ENCODE measurements at places on chromosomes 4 and X.

DNA sequence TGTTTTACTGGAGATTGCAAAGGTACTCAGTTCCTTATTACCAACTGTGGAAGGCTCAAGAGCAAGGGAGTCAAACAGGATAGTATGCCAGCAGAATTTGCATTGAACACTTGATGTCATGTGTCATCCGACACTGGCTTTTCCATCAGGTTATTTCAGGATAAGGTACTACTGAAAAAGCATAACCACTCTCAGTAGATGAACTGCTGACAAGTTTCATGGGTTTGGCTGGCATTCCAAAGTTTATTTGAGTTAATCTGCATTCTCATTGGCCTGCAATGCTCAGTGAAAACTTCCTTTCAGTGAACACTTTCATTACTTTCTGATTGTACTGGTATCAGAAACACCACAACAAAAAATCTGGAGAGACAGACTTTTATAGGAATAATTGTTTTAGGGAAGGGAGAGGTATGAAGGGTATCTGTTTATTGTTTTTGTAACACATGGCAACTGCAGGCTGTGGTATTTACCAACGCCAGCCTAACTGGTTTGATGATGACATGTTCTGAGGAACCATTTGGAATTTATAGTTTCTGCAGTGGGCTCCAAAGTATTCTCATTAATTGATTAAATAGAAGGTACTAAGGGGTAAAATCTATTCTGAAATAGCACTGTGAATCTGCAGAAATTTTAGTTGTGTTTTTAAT lies 345.7 kb upstream of the NR3C2 start:
- no peak for DNase-seq

DNA sequence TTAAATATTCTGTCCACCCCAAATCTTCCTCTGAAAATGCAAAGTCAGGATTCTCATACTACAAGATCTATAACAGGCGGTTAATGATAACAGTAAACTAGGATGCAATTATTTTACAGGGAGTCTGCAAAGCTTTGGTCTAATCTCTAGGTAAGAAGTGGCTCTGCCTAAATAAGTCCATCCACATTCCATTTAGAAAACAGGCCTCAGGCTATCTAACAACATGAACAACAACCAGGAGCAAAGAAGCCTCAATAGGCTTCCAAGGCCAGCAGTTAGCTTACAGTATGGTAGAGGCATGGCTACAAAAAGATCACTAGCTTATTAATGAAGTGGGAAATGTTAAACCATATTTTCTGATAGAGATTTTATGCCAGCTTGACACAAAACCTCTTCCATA lies 6.4 kb downstream of the MAB21L2 start:
- no peak for DNase-seq

DNA sequence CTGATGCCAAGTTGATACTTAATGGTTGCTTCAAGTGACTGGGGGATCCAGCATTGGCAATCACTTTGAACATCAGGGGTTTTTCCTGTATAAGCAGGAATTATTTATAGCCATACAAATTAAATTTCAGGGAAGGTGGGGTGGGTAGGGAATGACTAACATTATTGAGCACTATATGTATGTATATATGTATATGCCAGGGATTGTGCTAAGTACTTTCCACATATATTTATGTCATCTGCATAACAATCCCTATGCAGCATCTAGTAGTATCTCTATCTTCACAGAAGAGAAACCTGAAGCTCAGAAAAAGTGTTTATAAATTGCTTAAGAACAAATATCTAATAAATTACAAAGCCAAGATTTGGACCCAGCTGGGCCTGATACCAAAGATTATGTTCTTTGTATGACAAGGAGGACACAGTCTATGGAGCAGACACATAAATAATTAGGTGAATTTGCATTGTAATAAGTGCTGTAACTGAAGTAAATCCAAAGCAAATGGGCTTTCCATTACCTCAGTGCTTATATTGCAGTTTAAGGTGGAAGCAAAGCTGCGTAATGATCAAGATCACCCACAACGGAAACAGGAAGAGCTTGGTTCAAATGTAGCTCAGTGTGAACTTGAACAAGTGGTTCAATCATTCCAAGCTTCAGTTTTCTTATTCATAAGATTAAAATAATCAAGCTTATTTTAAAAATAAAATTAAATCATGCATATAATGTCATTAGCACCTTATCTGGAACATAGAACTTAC lies 18.9 kb upstream of the RASGEF1B start:
- DNase-seq, result no peak

GRCh38 chr4:147594107-147594506 lies 23.1 kb upstream of the TMEM184C start:
- DNase-seq, result no peak

DNA sequence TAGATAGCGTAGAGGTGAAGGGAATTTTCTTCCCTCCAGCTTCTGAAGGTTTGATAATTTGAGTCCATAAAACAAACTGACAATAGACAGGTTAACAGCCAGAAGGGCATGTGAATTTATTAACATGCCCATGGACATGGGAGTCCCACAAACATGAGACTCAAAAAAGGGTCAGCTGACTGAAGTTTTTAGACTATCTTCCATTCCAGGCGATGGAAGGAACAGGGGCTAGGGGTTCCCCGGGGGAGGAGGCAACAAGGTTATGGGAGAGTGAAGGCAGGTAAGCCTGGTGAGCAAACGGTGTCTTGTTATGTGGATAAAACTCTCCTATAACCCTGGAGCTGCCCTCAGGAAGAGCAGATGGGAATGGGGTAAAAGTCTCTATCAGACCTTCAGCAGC lies 81.5 kb upstream of the SORBS2 start:
- DNase-seq, result no peak

DNA sequence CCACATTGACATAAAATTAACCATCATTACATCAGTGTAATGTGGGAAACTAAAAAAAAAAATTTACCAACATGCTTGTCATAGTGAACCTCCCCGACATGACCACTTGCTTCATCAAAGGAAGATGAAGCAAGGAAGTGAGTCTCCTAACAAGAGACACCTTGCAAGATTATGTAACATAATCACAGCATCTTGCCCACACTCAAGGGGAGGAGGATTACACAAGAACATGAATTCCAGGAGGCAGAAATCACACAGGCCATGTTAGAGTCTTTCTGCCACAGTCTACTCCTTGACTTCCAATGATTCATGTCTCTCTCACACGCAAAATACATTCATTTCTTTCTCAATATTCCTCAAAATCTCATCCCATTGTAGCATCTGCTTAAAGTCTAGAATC lies 93.3 kb downstream of the AKAP4 start:
- DNase-seq, result no peak

DNA sequence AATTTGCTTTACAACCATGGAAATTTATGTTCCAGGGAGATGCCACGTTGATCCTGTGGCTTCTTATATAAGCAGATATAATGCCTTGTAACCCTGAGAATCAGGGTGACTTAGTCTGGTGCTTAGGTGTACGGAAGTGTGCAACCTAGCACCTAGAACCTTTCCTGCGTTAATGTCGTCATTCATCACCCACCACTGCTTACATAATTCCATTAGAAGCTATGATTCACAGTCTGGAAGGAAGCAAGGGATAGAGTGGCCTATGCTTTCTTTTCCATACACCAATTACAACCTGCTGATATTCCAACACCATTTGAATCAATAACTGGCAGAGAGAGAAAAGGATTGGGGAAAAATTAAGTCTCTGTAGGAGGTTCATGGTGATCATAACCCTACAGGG lies 17.3 kb upstream of the CXCL8 start:
- no peak for DNase-seq

DNA sequence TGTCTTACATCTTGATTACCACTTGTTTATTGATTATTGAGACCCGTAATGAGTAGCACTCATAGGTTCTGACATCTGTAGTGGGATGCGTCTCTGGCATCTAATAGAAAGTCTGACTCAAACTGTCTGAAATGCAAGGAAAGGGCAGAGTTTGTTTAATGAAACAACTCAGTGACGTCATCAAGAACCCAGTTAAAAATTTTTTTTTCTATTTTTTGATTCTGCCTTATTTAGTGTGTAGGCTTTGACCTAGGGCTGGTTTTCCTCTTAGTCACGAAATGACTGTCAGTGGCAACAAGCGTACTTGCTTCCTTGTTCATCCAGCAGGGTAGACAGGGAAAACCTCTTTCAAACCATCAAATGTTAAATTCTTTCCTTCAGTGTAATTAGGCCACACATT lies 3.1 kb upstream of the CDKL5 start:
- no peak for DNase-seq

GRCh38 chrX:78997870-78998558 lies 52.8 kb downstream of the P2RY10 start:
- DNase-seq, result no peak

GRCh38 chr4:89992744-89993143 lies 98.1 kb downstream of the MMRN1 start:
- DNase-seq, result no peak

DNA sequence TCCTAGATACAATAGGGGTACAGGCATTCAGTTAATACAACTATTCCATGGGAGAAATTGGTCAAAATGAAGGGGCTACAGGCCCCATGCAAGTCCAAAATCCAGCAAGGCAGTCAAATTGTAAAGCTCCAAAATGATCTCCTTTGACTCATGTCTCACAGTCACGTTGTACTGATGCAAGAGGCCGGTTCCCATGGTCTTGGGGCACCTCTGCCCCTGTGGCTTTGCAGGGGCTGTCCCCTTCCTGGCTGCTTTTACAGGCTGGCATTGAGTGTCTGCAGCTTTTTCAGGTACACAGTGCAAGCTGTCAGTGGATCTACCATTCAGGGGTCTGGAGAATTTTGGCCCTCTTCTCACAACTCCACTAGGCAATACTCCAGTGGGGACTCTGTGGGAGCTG lies 12.5 kb upstream of the ASIC5 start:
- no peak for DNase-seq

DNA sequence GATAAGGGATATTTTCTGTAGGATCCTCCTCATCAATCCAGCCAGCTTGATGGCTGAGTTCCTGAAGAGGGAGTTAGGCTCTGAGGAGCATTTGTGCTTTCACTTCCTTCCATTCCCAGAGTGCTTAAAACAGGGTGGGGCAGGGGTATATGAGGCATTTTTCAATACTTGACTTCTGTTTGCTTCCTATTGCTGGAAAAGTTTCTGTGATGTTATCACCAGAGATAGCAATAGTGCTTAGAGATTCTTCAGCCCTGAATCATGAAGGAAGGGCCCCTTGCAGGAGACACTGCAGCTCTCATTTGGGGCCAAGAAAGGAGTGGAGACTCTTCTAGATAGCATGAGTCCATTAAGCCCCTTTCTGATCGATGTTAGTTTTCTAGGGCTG lies 166.7 kb upstream of the RPS6KA3 start:
- no peak for DNase-seq

DNA sequence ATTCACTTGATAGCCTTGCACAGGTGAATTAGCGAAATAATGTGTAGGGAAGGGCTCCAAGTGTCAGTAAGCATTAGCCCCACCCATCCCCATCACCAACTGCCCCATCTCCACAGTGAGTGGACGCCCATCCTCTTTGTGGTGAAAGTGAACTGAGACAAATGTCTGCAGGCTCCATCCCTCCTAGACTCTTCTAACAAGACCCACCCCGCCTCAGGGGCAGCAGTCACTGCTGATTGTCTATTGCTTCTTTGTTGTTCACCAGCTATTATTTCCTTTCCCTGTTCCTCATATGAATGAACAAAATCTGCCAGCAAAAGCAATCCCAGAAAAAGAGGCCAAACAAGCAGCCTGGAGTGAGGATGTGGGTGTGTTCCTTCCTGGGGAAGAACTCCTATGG lies 96.4 kb downstream of the LDB2 start:
- no peak for DNase-seq

GRCh38 chr4:35975617-35976355 lies 268.5 kb downstream of the ARAP2 start:
- DNase-seq, result no peak

GRCh38 chr4:186020793-186021407 lies 48.1 kb upstream of the TLR3 start:
- DNase-seq, result no peak

- no peak for DNase-seq
Measured at GRCh38 chr4:53855581-53856250, 208.7 kb downstream of the CHIC2 start.

DNA sequence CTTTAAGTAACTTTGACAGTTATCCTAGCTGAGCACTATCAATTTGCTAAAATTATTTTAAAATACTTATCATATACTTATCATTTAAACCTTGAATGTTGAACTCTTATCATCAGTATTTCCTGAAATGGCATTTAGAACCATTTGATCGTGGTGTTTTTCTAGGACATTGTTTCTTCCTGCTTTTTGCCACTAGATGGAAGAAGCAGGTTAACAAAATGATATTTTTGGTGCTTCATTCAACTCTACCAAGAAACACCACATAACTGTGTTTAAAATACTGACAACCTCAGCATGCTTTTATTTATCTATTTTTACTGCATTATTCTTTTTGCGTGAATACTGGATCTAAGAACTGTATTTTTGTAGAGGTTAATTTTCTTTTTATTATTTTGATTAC lies 44.6 kb downstream of the C4orf33 start:
- no peak for DNase-seq

DNA sequence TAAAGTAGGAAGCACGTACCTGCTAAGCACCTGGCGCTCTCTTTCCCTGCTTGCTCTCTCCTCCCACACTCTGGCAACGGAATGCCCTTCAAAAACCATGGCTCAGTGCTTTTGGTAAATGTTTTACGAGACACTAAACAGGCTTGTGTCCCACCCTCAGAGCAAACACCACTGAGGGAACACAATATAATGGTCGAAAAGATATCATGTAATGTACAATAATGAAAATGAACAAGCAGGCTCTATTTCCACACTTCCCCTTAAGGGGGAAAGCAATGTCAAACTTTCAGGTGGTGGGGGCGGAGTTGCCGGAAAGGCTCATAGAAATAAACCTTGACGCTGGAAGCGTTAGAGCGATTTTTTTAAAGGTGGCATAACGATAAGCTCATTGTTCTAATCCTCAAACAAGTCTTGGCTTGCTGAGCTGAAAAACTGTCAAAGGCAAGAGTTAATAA lies 115.1 kb downstream of the RBM47 start:
- no peak for DNase-seq

DNA sequence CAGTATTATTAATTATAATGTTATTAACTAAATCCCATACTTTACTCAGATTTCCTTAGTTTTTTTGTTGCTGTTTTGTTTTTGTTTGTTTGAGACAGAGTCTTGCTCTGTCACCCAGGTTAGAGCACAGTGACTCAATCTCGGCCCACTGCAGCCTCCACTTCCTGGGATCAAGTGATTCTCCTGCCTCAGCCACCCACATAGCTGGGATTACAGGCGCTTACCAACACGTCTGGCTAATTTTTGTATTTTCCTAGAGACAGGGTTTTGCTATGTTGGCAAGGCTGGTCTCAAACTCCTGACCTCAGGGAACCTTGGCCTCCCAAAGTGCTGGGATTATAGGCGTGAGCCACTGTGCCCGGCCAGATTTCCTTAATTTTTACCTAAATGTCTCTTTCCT lies 72.2 kb downstream of the ANAPC4 start:
- DNase-seq, result no peak

- DNase-seq, result no peak
Measured at GRCh38 chr4:111697176-111697942, 447.9 kb upstream of the FAM241A start.

- no peak for DNase-seq
Measured at GRCh38 chr4:75028196-75028854, 95.4 kb downstream of the PARM1 start.

DNA sequence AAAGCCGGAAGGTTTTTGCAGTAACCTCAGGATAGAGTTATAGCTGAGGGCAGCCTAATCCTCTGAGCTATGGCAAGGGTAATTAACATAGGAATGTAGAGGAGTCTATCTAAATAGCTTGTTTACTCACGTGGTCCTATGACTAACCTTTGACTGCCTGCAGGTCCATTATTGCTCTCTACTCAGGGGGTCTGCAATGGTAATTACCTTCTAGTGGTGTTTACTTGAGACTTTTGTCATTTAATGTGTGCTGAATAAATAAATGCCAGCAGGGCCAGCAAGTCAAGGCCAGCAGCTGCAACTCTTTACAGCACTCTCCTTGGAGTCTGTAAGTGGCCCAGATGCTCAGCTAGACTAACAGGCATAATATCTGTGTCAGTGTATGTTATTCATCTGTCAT lies 212.7 kb upstream of the FMR1 start:
- no peak for DNase-seq

Measured in stimulated activated CD8-positive, alpha-beta memory T cell treated with anti-CD3 and anti-CD28 coated beads, Interleukin-4, amount 100 ng/mL, for 4 hours (primary cell).